ENCODE measurements at places on chromosomes 5 and 9. TPM values are rescaled to one million over a fixed set of nuclear protein-coding genes. Genes with fewer than 3 reads are reported as not detected.

GRCh38 chr5:38816083-38817030 lies 29.5 kb upstream of the OSMR start:
- H3K4me3 ChIP-seq, result no peak overlapping the region
- no peaks in the 10 kb centered on the region for H3K4me1 ChIP-seq
- H3K36me3 ChIP-seq, result peaks cover 5% of the 10 kb centered on the region
- no peaks in the 10 kb centered on the region for H3K27me3 ChIP-seq

GRCh38 chr9:6441269-6441668 lies 28.3 kb downstream of the UHRF2 start:
- no peaks in the 10 kb centered on the region for H3K27me3 ChIP-seq
- H3K4me3 ChIP-seq, result no peak overlapping the region
- H3K27ac ChIP-seq, result no peak overlapping the region
- H3K36me3 ChIP-seq, result peaks cover 1% of the 10 kb centered on the region
- peaks cover 23% of the 10 kb centered on the region for H3K4me1 ChIP-seq

- H3K27ac ChIP-seq, result no peak overlapping the region
- DNase-seq, result no peak
- H3K4me1 ChIP-seq, result peaks cover 4% of the 10 kb centered on the region
- peaks cover 4% of the 10 kb centered on the region for H3K36me3 ChIP-seq
- no peaks in the 10 kb centered on the region for H3K27me3 ChIP-seq
These were observed 29.6 kb downstream of the NOTCH1 start for GRCh38 chr9:136516191-136516654.

DNA sequence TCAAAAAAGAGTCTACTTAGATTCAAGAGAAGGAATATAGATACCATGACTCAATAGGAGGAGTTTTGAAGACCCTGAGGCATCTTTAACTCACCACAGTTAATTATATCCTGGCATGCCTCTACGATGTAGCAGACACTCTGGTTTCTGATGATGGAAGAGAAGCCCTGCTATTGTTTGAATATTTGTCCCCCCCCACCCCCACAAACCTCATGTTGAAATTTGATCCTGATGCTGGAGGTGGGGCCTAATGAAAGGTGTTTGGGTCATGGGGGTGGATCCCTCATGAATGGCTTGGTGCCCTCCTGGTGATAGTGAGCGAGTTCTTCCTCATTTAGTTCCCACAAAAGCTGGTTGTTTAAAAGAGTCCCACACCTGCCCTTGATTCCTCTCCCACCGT lies 147.9 kb upstream of the TBCA start:
- H3K4me3 ChIP-seq, result no peak overlapping the region
- H3K4me1 ChIP-seq, result no peaks in the 10 kb centered on the region
- DNase-seq, result no peak

DNA sequence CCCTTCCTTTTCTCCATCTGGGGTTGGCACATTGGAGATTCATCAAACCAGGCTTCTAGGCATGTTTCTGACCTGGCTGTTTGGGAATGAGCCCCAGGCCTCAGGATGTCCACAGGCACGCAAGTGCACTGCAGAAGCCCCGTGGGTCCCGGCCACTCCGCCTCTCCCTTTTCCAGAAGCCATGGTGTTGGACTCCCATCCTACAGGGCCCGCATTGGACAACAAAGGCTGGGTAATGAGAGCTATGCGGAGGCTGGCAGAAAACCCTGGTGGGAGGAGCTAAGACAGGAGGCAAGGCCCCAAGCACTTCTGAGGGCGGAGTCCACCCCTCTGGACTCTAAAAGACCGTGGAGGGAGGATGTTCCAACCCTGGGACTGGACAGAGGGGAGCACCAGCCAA lies 160.6 kb downstream of the OLFM1 start:
- H3K27ac ChIP-seq, result no peak overlapping the region
- H3K27me3 ChIP-seq, result peaks cover 25% of the 10 kb centered on the region
- H3K36me3 ChIP-seq, result no peaks in the 10 kb centered on the region
- H3K4me1 ChIP-seq, result no peaks in the 10 kb centered on the region
- H3K4me3 ChIP-seq, result no peak overlapping the region

- H3K27me3 ChIP-seq, result no peaks in the 10 kb centered on the region
- peaks cover 6% of the 10 kb centered on the region for H3K36me3 ChIP-seq
- no peaks in the 10 kb centered on the region for H3K4me1 ChIP-seq
- no peak for DNase-seq
- no peak overlapping the region for H3K27ac ChIP-seq
These were observed 179.8 kb downstream of the FANCC start for GRCh38 chr9:95137587-95138145.

DNA sequence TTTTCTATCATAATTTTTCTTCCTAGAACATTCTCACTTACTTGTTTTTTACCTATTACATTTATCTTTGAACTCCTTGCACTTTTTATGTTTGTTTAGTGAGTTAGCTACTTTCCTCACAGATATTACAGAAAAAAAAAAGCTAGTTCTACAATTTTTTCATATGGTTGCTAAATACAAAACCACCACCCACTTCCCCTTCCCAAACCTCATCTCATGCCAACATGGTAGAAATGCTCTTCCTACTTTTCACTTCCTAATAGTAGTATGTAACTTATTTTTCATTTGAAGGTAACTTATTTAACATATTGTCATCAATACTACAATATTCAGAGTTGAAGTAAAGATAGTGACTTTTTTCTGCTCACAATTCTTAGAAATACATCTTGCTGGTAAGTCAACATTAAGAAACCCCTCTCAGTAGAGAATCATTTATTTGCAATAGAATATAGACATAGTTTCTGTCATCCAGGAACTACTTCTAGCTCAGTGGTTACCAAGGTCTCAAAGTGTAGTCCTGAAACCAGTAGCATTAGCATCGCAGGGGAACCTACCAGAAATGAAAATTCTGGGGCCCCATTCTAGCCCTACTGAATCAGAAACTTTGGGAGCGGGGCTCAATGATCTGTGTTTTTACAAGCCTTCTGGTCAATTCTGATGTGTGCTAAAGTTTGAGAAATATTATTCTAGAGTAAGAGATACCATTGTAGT lies 1124.6 kb downstream of the DTWD2 start:
- no peaks in the 10 kb centered on the region for H3K4me1 ChIP-seq
- H3K4me3 ChIP-seq, result no peak overlapping the region
- no peaks in the 10 kb centered on the region for H3K27me3 ChIP-seq
- DNase-seq, result no peak

DNA sequence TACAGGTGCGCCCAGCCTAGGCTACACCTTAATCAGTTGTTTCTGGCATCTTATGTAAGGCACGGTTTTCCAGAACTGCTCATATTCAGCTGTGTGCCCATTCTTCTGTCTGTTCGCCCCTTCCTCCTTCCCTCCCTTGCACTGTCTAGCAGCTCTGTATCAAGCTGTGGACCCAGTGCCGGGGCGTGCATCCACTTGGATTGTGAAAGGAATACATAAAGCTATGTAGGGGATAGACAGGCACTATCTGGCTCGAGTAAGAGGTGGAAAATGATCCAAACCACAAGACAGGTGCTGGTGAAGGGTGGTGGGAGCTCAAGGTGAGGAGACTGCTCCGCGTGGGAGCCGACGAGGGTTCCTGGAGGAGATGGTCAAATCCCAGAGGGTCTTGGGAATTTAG lies 2.0 kb downstream of the GLIPR2 start:
- H3K4me3 ChIP-seq, result peak overlapping the region; percentile 47
- H3K27me3 ChIP-seq, result no peaks in the 10 kb centered on the region

RRAGA gene
- total RNA-seq, result 104 TPM

PFN3 gene
- total RNA-seq, result not detected

TTF1 gene
- 7.1 TPM for total RNA-seq

CTXN3 gene
- total RNA-seq, result not detected
